ENCODE measurements at places on chromosomes 2 and 18. TPM values are rescaled to one million over a fixed set of nuclear protein-coding genes. Genes with fewer than 3 reads are reported as not detected.

Gene IL1F10
- not detected for polyA plus RNA-seq

Gene HOXD8
- polyA plus RNA-seq, result not detected

Gene TTC39C
- polyA plus RNA-seq, result 79.4 TPM

Gene CCDC150
- 18.3 TPM for polyA plus RNA-seq

- no peak overlapping the region for H3K4me3 ChIP-seq
- H3K4me1 ChIP-seq, result no peaks in the 10 kb centered on the region
- no peaks in the 10 kb centered on the region for H3K36me3 ChIP-seq
Measured at GRCh38 chr2:233680361-233681045, 1.2 kb upstream of the UGT1A7 start.

- no peaks in the 10 kb centered on the region for H3K36me3 ChIP-seq
- no peak overlapping the region for H3K4me3 ChIP-seq
- H3K27me3 ChIP-seq, result no peaks in the 10 kb centered on the region
- no peak for DNase-seq
- no peaks in the 10 kb centered on the region for H3K4me1 ChIP-seq
- no peak overlapping the region for H3K27ac ChIP-seq
Measured at GRCh38 chr2:127448526-127448925, 30.3 kb downstream of the PROC start.

GRCh38 chr18:66872277-66872676 lies 268.4 kb upstream of the CDH19 start:
- no peak overlapping the region for H3K27ac ChIP-seq
- no peak overlapping the region for H3K4me3 ChIP-seq
- DNase-seq, result no peak
- H3K36me3 ChIP-seq, result no peaks in the 10 kb centered on the region
- no peaks in the 10 kb centered on the region for H3K4me1 ChIP-seq
- H3K27me3 ChIP-seq, result no peaks in the 10 kb centered on the region

DNA sequence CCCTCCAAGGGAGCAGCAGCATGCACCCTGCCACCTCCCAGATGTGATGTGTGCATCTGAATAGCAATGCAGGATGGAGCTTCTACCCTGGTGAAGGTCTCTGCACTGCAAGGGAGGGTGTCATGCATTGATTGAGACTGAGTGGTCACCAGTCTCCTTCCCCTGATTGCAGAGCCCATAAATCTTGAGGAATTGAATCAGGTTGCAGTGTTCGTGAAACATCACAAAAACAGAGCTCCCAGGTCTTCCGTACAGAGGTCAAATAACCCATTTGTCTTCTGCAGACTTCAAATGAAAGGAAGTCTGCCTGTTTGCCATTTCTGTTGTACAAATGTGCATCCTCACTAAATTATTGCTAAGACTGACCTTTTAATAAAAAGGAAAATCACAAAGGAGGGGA lies 136.8 kb downstream of the WDSUB1 start:
- peaks cover 8% of the 10 kb centered on the region for H3K4me1 ChIP-seq
- no peak overlapping the region for H3K4me3 ChIP-seq
- no peak for DNase-seq

DNA sequence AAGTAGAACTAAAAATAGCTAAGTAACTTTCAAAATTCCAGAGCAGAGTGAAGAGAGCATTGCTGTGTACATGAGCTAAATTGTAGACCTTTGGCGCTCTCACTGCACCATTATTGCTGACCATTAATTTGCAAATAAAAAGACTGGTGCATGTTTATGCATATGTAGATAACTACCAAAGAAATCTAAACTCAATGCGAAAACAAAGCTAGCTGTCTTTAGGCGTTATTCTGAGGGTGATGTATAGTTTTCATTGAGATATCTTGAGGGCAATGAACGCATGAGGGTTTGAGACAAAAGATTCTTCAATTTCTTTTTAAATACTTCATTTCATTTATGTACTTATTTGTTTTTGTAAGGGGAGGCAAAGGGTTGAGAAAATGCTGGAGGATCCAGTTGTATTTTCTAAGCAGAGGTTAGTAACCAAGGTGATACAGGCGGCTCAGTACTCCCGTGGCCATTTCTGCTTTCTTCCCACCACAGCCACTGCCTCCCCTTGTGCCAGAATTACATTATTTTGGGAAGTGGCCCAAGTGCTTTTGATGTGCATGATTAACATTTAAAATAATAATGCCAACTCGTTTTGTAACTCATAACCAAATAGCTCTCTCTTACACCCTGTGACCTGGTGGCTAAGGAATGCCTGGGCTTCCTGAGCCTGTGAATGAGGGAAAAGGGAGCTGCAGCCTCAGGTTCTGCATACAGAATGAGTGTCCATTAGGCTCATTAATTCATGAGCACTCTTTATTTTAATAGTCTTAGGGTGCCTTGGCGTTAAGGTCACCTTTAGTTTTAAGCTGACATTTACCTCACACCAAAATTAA lies 797.8 kb upstream of the GYPC start:
- no peaks in the 10 kb centered on the region for H3K36me3 ChIP-seq
- no peaks in the 10 kb centered on the region for H3K27me3 ChIP-seq
- H3K27ac ChIP-seq, result no peak overlapping the region
- DNase-seq, result no peak
- no peaks in the 10 kb centered on the region for H3K4me1 ChIP-seq
- no peak overlapping the region for H3K4me3 ChIP-seq
